ENCODE measurements at places on chromosomes 1 and 21. TPM values are rescaled to one million over a fixed set of nuclear protein-coding genes. Genes with fewer than 3 reads are reported as not detected.

The FAM229A gene
- 1.8 TPM for total RNA-seq

The RNPC3 gene
- total RNA-seq, result 18.5 TPM

The TRIM45 gene
- total RNA-seq, result 1.4 TPM

The MROH7 gene
- total RNA-seq, result 0.36 TPM

The PRPF38A gene
- 7.7 TPM for total RNA-seq

The GMEB1 gene
- total RNA-seq, result 10.9 TPM

All from osteoblast (primary cell).